ENCODE measurements at places on chromosomes 6 and 20. TPM values are rescaled to one million over a fixed set of nuclear protein-coding genes. Genes with fewer than 3 reads are reported as not detected.
A peak's percentile ranks its signal among the peaks of the same experiment; 100 is the strongest.

DNA sequence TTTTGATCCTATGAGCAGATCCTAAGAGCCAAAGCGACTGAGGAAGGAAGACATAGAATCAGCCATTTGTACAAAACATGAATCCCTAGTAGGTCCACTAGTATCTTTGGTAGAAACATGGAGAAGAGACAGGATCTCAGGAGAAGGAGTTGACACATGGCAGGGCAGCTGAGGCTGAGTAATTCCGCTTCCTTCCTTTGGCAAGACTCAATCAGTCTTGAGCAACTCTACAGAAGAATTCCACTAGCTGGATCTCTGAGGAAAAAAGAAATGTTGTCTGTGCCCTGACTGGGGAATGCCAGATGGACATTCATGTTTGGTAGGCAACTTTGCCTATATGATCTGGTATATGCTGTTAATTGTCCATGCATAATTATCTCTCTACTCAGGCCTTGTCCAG lies 35.3 kb downstream of the ESR1 start:
- H3K4me1 ChIP-seq: no peaks in the 10 kb centered on the region
- H3K27me3 ChIP-seq: no peaks in the 10 kb centered on the region
- no peak overlapping the region for H3K4me3 ChIP-seq
- DNase-seq: no peak

DNA sequence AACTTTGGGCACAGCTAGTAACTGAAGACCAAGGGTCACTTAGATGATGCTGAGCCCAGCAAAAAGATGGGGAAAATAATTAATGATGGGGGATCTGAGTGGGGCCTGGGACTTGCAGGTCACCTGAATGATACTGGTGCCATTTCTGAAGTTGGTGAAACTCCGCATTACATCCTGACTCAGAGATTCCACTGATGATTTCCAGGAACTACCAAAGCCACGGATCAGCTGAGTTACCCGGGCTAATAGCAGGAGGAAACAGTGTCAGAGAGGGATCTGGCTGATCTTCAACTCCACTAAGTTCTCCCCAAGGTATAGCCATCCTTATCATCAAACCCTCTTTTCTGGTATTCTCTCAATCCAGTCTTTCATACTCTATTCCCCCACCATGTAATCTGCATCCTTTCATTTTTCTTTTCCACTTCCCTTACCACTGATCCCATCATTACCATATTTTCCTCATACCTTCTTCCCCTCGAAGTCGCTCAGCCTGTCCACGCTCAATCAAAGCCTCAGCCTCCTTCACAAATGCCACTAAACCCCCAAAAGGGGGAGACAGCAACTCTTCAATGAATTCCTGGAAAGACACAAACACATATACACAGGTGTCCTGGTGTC lies 20.2 kb downstream of the VPS52 start:
- peak overlapping the region; percentile 32 for H3K4me3 ChIP-seq
- peaks cover 26% of the 10 kb centered on the region for H3K4me1 ChIP-seq
- H3K36me3 ChIP-seq: peaks cover 14% of the 10 kb centered on the region
- no peak overlapping the region for H3K27ac ChIP-seq

CLPSL1 gene
- not detected for total RNA-seq

BPI gene
- total RNA-seq: not detected

DNA sequence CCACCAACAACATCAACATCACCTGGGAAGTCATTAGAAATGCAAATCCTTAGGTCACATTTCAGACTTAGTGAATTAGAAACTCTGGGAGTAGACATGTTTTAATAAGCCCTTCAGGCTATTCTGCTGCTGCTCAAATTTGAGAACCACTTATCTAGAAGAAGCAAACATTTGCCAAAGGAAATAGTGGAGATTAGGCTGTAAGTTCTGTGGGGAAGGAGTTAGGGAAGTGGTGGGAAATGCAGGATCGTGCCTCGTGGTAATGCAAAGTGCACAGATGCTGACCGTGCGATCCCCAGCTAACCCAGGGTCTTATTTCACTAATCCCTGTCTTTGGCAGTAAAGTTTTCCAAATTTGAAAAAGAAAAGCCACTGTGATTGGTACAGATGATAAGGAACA lies 328.5 kb downstream of the EPM2A start:
- H3K27ac ChIP-seq: no peak overlapping the region
- no peaks in the 10 kb centered on the region for H3K36me3 ChIP-seq
- no peak for DNase-seq
- no peak overlapping the region for H3K4me3 ChIP-seq
- H3K4me1 ChIP-seq: no peaks in the 10 kb centered on the region
- no peaks in the 10 kb centered on the region for H3K27me3 ChIP-seq

ADGB gene
- not detected for total RNA-seq

DNA sequence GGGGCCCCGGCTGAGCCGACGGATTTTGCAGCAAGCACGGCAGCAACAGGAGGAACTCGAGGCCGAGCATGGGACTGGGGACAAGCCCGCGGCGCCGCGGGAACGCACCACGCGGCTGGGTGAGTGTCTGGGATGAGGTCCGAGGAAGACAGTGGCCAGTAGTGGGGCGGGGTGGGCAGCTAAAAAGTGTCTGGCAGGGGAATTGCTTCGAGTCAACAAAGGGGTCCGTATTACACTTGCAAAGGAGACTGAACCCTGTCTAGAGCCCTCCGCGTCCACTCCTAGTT lies 356 bp downstream of the BYSL start:
- DNase-seq: no peak
- H3K4me1 ChIP-seq: peaks cover 38% of the 10 kb centered on the region
- peaks cover 21% of the 10 kb centered on the region for H3K36me3 ChIP-seq
- no peaks in the 10 kb centered on the region for H3K27me3 ChIP-seq
- peak overlapping the region; percentile 96 for H3K27ac ChIP-seq
- peak overlapping the region; percentile 96 for H3K4me3 ChIP-seq

- H3K36me3 ChIP-seq: peaks cover 12% of the 10 kb centered on the region
- DNase-seq: no peak
- no peaks in the 10 kb centered on the region for H3K4me1 ChIP-seq
- no peaks in the 10 kb centered on the region for H3K27me3 ChIP-seq
- no peak overlapping the region for H3K4me3 ChIP-seq
Observed at GRCh38 chr6:145882121-145882531, 67.5 kb upstream of the FBXO30 start.

DNA sequence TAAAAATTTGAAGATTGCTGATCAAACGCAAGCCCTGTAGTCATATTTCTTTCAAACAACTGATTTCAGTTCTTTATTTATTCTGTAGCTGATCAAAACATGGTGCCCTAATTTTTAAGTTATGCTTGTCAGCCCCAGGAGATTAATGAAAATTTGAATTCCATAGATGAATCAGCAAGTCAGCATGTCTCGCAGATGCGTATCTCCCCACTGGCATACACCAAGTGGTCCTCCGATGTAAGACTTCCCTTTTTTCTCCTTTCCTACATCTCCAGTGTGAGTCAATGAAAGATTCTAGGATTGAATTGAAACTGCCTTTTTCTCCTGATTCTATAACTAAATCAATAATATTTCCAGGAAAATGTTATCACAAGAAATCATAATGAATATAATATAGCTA lies 539.6 kb upstream of the NOX3 start:
- no peaks in the 10 kb centered on the region for H3K4me1 ChIP-seq
- DNase-seq: no peak
- H3K4me3 ChIP-seq: no peak overlapping the region
- no peak overlapping the region for H3K27ac ChIP-seq

DNA sequence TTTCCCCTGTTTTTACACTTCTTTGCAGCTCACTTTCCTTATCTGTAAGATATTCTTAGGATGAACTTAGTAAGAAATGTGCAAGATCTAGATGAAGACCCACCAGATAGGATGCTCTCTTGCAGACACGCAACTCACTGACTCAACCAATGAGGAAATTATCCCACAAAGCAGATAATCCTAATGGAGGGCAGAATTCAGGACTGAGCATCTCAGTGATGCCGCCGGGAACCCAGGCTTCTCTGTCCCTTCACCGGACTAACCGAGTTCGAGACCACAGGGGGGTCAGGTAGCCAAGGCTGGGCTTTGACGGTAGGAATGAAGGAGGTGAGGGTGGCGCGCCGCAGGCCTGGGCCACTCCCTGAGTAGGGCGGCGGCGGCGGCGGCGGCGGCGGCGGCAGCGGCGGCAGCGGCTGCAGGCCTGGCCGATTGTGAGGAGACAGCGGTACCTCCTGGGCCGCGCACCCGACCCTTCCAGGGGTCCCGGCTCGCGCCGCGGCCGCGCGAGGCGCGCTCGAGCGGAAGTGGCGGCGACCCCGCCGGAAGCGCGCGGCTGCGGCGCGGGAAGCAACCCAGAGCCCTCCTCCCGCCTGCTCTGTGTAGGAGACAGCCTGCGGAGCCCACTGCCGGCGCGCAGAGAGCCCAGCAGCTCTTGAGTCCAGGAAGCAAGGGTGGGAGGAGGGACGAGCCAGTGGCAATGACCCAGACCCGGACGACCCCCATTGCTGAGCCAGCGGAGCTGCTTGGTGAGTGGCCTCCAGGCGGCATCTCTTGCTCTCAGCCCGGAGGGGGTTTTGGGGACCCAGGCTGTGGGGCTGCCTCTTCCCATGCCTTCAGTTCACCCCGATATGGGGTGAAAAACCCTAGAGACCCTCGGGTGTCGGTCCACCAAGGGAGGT lies at the start of gene KHDC1:
TSS of gene KHDC1 (minus strand) at position 526 of the 899 bp plus-strand sequence. CDS start 20,679 bp downstream, outside the sequence.
- peak; percentile 83 for DNase-seq
- H3K4me1 ChIP-seq: peaks cover 31% of the 10 kb centered on the region
- peaks cover 29% of the 10 kb centered on the region for H3K36me3 ChIP-seq
- peak within 1 kb of the TSS; percentile 83 for H3K4me3 ChIP-seq

MEI4 gene
- not detected for total RNA-seq

DNA sequence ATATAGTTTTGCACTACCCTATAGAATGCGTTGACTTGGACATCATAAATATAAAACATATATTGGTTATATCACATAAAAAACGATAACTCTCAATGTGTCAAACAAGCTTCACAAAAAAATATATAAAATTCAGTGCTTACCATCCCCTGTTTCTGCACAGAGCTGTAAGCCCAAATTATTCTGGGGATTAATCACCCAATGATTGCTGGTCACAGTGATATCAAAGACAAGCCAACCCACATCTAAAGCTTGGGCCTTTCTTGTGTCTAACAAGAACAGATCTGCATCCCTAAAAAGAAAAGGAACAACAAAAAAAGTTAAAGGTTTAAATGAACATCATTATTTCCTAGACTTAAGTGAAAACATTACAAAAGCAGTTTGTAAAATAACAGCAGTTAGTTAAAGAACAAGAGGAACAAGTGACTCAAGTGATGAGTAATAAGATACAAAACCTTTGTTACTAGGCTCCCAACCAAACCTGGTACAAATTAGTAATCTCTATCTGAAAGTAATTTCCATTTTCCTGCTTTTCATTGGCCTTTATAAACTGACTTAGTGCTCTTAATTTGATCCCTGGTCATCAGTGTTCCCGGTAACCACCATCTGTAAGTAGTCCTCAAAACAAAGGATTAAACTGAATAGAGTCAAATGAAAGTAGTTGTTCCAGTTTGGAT lies 81.1 kb downstream of the BMP5 start:
- H3K27me3 ChIP-seq: no peaks in the 10 kb centered on the region
- no peaks in the 10 kb centered on the region for H3K4me1 ChIP-seq
- no peak overlapping the region for H3K27ac ChIP-seq
- H3K4me3 ChIP-seq: no peak overlapping the region

DNA sequence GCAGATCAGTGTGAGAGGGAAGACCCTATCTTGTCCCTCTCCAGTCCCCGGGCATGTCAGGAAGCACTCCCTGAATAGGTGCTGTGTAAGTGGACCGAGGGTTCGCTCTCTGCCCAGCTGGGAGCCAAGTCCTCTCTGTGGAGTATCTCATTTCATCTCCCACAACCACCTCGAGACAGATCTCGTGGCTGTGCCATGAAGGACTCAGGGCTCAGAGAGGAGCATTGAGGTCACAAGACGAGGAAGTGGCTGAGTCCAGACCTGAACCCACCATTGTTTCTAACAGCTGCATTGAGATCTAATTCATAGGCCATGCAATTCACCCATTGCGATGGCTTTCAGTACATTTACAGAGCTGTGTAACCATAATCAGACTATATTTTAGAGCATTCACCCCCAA lies 34.7 kb upstream of the STX16 start:
- no peaks in the 10 kb centered on the region for H3K36me3 ChIP-seq
- H3K27ac ChIP-seq: no peak overlapping the region
- DNase-seq: no peak
- H3K27me3 ChIP-seq: peaks cover 8% of the 10 kb centered on the region
- H3K4me3 ChIP-seq: no peak overlapping the region
- peaks cover 1% of the 10 kb centered on the region for H3K4me1 ChIP-seq

GRCh38 chr6:169251371-169251802 lies 2.3 kb downstream of the THBS2 start:
- H3K4me1 ChIP-seq: peaks cover 3% of the 10 kb centered on the region
- H3K36me3 ChIP-seq: no peaks in the 10 kb centered on the region
- H3K27ac ChIP-seq: no peak overlapping the region
- DNase-seq: no peak

DNA sequence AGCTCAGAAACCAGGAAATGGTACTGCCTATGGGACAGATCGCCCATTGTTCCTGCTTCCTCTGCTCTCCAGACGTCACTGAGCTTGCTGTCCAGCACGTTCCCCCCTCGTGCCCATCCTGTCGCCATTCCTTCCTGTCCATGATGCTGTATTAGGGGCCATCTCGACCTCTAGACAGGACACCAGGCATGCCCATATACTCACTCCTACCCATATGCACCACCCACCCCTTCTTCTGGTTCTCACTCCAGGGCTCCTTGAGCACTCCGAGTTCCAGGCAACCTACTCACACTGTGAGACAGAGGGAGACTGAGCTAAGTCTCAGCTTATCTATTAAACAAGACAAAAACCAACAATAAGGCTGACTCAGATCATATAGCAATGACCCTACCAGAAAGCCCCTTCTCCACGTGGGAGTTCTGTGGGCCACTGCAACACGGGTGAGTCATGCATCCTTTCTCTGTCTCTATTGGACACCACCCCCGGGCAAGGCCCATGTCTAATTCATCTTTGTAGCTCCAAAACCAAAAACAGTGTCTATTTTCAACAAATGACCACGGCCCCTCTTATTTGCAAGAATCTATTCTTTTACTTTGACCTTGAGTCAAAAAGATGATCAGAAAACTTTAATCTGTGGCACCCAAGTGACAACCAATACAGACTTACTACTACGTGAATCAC lies 65.7 kb downstream of the PSMG4 start:
- peaks cover 9% of the 10 kb centered on the region for H3K27me3 ChIP-seq
- no peak overlapping the region for H3K27ac ChIP-seq
- H3K4me1 ChIP-seq: no peaks in the 10 kb centered on the region
- no peak overlapping the region for H3K4me3 ChIP-seq

DNA sequence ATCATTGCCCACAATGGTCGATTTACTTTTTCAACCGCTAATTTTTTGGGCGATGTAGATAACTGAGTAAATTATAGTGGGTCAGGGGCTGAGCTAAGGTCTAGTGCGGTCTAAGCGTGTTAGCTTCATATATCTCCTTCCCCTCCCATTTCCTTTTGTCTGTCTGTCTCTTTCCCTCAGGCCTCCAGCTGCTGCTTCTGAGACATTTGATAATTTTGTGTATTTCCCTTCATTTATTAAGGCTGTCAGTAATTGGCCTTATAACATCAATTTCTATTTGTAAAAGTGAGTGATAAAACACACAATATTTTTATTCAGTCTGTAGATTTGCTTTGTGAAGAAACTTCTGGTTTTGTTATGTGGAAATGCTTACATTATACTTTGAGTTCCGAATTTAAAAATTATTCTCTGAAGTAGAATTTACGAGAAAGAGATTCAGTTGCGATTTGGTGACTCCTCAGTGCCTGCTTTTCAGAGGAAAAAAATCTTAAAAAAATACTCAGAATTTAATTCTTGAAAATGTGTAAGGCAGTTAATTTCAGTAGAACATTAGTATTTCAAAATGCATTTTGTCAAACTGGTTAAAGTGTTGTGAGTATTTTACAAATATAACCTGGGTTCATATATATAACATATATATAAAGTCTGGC lies 1.4 kb downstream of the TMEM170B start:
- H3K27me3 ChIP-seq: peaks cover 35% of the 10 kb centered on the region
- peak overlapping the region; percentile 77 for H3K4me3 ChIP-seq
- no peak overlapping the region for H3K27ac ChIP-seq
- H3K4me1 ChIP-seq: peaks cover 9% of the 10 kb centered on the region
